ENCODE measurements at places on chromosomes 1 and 21. TPM values are rescaled to one million over a fixed set of nuclear protein-coding genes. Genes with fewer than 3 reads are reported as not detected.
A peak's percentile ranks its signal among the peaks of the same experiment; 100 is the strongest.

DNA sequence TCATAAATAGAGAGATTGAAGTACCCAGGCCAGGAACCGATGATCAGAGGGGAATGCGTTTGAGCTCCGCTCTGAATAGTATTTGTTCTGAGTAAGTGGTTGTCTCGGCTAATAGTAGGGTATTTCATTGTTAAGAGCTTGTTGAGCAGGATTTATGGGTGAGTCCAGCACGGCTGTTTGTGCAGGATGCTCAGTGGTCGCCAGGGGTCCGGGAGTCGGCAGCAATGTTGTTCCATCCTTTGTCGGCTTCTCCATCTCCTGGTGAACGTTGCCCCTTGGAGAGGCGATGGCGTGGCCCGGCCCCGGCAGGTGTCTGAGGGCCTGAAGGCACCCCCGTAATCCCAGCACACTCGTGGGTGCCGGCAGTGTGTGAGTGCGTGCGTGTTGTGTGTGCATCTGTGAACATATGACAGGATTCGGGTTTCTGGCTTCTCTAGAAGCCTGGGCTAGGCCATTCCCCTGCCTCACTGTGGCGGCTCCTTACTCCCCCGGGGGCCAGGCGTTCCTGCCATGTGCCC lies 160.8 kb upstream of the ARHGEF16 start:
- DNase-seq, result no peak

- no peak for DNase-seq
These were observed 15.4 kb upstream of the SELENON start for GRCh38 chr1:25784575-25785051.

DNA sequence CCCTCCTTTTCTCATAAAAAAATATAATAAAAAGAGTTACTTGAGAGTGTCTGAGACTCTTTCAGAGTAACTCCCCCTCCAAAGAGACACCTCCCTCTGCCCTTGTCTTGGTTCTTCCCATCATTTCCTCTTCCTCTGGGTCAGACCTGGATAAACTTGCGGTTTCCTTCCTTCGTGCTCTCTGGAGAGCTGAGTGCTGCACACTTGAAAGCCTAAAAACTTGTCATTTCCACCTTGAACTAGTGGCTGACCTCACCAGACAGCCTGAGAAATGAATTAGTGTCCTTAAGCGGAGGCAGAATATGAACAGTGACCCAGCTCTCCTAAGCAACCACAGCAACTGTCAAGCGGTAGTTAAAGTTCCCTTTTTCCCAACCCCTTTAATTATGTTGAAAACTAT lies 88.4 kb upstream of the PROX1 start:
- DNase-seq, result no peak

DNA sequence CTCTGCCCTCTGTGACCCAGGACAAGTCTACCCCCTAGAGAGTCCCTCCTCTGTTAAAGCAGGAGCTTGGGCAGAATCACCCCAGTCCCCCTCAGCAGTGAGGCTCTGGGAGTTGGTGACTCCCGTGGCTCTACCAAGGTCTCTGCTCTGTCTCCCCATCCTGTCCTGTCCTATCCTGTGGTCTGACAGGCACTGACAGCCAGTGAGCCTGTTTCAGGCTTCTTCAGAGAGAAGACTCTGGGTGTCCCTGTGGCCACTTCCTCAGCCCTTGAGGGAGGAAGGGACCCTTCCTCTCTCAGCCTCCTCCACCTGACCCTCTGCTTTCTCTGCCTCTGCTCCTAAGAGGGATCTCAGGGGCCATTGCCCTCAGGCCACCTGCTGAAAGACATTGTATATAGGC lies 148.7 kb downstream of the FCRL5 start:
- no peak for DNase-seq

GRCh38 chr1:227317523-227318015 lies 723 bp downstream of the CDC42BPA start:
- DNase-seq, result peak; percentile 61

DNA sequence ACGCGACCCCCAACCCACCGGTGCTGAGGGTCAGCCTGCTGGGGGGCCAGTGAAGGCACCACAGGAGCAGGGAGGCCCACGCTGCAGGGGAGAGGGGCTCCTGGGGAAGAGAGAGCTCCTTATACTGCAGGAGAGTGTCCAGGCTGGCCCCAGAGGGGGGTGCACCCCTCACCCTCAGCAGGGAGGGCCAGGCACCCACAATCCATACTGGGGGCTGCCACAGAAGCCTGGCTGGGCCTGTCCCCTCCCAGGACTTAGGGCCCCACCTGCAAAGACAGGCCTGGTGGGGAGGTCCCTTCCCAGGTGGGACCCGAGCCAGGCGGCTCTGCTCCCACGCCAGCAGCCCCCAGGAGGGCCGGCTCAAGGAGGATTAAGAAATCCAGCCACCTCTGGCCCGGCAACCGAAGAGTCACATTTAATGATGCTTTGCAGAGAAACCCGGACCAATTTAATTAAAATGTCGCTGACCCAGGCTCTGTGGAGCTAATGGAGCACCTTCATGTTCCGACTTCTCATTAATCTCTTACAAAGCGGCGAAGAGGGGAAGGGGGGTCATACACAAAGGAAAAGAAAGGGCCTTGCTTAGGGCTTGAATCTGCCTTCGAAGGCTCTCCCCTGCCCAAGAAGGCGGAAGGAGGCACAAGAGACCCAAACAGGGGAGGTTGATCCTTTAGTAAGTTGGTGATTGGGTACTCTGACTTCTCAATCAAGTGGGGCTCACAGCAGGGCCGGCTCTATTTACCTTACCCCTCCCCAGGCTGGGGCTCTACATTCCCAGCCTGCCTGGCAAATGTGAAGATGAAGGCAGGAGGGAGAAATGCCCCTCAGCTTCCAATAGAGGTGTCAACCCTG lies 25.0 kb downstream of the WNT9A start:
- DNase-seq, result no peak

DNA sequence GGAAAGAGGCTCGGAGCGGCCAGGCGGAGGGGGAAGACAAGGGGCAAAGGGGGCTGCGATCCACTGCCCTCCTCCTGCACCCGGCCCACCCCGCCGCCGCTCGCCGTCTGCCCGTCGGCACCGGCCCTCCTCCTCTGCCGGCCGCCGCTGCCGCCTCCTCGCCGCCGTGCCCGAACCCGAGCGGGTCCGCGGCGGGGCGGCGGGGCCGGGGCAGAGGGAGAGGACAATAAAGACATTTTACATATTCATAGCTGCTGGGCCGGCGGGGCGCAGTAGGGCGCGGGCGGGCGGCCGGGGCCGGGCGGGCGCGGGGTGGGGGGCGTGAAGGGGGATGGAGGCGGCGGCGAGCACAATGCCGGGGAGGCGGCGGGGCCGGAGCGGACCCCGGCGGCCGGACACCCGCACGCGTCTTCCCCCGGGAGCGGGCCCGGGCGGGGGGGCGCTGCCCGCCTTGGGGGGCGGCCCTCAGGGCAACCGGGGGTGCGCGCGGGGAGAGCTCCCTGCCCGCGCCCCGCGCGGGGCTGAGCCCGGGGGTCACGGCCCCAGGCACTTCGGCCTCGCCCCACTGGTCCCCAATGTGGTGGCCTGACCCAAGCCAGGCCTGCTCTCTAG lies 546 bp downstream of the POU2F1 start:
- DNase-seq, result peak; percentile 50

GRCh38 chr1:243287652-243288051 lies 31.8 kb downstream of the SDCCAG8 start:
- no peak for DNase-seq

DNA sequence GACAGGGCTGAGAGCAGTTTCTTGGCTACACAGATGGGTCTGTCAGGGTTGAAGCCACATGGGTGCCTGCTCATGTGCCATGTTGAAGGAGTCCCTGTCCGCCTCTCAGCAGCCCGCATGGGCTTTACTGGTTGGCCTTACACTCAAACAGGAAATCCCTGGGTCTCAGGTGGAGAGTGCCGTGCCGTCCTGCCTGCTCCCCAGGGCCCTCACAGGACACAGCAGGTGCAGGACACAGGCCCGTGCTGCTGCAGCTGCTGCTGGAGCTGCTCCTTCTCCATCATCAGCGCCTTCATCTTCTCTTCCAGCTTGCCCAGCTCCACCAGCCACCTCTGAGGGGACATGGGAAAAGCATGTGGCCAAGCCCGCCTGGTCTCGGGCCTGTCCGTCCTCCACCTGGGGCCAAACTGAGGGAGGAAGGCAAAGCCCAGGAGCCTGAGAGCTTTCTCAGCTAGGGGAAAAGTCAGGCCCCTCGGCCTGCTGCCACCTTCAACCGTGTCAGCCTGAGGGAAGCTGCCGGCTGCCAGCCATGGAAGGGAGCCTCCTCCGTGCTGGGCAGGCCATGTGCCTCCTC lies 5.5 kb downstream of the SLFNL1 start:
- no peak for DNase-seq

GRCh38 chr1:27598902-27599528 lies 4.9 kb downstream of the AHDC1 start:
- no peak for DNase-seq

GRCh38 chr1:100292711-100293110 lies 26.7 kb downstream of the RTCA start:
- DNase-seq, result no peak

DNA sequence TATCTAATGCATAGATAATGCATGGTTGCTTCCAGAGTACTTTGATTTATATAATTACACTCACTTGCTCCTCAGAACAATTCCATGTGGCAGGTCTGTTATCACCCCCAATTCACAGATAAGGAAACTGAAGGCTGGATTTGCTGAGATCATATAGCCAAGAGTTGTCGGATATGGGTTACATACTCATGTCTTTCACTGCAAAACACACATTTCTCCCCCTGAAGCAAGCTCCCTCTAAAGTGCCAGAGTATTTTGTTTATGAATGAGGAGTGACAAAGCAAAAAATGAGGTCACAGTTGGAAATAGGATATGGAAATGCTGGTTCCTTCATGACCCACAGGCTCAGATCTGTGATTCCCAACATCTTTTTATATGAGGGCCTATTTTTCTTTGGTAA lies 134.2 kb downstream of the ROR1 start:
- DNase-seq, result no peak

DNA sequence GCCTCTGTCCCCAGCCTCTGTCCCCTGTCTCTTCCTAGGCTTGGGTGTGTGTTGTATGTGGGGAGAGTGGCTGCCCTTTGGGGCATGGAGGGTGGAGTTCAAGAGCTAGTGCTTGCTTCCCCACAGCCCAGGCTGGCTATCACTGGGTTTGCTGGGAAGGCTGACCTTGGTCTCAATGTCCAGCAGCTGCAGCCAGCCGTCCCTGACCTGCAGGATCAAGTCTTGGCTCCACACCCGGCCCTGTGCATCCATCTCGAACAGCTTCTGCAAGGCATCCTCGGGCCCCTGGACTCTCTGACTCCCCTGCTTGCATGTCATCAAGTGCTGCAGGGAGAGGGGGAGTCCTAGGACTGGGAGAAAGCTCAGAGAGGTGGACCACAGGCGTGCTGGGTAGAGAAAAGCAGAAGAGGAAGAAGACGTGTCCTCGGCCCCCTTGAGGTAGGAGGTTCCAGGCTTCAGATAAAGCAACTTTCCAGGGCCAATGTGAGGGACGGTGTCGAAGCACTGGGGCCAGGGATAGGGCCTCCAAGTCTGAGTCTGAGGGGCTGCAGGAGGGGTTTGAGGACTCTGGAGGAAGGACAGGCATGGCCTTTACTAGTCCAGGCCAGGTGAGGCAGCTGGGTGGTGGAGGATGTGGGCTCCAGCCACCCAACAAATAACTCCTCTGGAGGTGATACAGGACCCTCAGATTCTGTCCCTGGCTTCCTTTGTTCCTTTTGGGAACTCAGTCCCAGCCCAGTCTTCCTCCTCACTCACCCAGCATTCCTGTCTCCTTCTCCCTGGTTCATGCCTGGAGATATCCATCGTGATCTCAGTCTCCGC lies 4.0 kb downstream of the EPS8L3 start:
- DNase-seq, result no peak

MPL gene
- 0.73 TPM for total RNA-seq

AMPD2 gene
- 34.0 TPM for total RNA-seq

EFNA1 gene
- total RNA-seq, result 33.7 TPM

CYP4A11 gene
- not detected for total RNA-seq

B3GALNT2 gene
- 35.3 TPM for total RNA-seq

Data from Calu3 (cell line).